ENCODE measurements at places on chromosomes 12 and 14.

GRCh38 chr12:127268213-127268612 is 998.8 kb upstream of the TMEM132C start:
- DNase-seq, result peak; percentile 14

DNA sequence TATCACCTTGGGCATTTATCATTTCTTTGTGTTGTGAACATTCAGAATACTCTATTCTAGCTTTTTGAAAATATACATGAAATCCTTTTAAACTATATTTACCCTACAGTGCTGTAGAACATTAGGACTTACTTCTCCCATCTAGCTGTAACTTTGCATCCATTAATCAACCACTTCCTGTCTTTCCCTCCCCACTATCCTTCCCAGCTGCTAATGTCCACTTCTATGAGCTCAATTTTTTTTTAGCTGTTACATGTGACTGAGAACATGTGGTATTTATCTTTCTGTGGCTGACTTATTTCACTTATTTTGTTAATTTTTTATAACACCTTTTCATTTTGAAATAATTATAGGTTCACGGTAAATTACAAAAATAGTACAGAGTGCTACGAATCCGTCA is 136.0 kb downstream of the LMNTD1 start:
- no peak for DNase-seq

DNA sequence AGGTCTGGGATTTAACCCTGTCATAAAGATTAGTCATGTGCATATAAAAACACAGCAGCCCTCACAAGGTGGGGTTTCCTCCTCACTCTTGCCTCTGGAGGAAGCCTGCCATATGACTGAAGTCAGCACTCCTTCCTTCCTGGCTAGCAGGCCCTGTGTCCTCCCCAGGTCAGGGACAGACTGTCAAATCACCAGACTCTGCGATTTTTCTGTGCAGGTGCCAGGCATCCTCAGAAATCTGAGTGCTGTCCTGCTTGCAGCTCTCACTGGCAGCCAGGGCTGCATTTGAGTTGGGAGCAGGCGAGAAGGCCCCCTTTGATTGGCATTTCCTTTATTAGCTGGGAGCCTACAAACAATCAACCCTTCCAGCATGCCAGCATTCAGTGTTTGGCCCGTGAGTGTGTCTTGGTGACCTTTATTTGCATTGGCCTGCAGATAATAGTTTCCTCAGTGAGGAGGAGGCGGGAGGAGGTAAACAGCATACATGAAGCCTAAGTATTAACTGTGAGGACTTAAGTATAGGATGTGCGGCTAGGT is 183.8 kb upstream of the ARHGAP5 start:
- no peak for DNase-seq

GRCh38 chr14:23409475-23409874 is 1.4 kb upstream of the MYH6 start:
- no peak for DNase-seq

Data from GF-D8 (cell line).